ENCODE measurements at places on chromosomes 2 and 18.

GRCh38 chr2:233928594-233929351, 11.6 kb downstream of the TRPM8 start:
- DNase-seq, result peak; percentile 7

- no peak for DNase-seq
Observed at GRCh38 chr2:114610677-114611076, 168.2 kb downstream of the DPP10 start.

- DNase-seq, result no peak
Observed at GRCh38 chr2:42338567-42339190, 22.3 kb downstream of the COX7A2L start.

GRCh38 chr2:55862246-55862645, 61.3 kb downstream of the EFEMP1 start:
- peak; percentile 99 for DNase-seq

DNA sequence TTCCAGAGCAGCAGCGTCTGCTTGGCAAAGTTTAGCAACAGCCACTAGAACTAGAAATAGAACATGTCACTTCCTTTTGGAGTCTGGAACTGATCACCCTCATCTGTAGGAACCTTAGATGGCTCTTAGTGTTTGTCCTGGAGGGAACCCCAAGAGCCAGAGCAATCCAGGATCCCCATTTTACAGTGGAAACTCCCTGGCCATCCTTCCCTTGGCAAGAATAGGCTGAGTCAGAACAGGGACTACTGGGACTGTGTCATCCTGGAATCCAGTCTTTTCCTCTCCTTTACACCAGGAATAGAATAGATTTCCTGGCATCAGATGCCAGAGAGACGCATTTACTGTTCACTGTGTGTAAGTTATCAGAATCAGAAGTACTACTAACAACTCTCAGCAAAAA, 33.2 kb upstream of the GRHL1 start:
- DNase-seq, result peak; percentile 22

DNA sequence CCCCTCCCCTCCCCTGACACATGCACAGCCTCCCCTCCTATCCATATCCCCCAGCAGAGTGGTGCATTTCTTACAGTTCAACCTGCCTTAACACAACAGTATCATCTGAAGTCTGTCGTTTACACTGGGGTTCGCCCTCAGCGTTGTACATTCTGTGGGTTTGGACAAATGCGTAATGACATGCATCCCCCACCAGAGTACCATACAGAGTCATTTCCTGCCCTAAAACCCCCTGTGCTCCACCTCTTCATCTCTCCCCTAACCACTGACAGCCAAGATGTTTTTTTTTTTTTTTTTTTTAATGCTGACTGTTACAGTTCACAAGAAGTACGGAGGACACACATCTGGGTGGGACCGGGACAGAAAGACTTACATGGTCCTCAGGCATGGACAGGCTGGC, 22.6 kb downstream of the POMC start:
- DNase-seq, result no peak

All from AG10803 (cell line).